ENCODE measurements at places on chromosomes 5 and 9.
A peak's percentile ranks its signal among the peaks of the same experiment; 100 is the strongest.

GRCh38 chr9:121857928-121858327, 206.5 kb downstream of the DAB2IP start:
- no peak for DNase-seq

- DNase-seq, result no peak
These were observed 121.2 kb downstream of the RAB3C start for GRCh38 chr5:58703925-58704555.

GRCh38 chr9:95023217-95024003, 294.1 kb downstream of the FANCC start:
- DNase-seq, result no peak

DNA sequence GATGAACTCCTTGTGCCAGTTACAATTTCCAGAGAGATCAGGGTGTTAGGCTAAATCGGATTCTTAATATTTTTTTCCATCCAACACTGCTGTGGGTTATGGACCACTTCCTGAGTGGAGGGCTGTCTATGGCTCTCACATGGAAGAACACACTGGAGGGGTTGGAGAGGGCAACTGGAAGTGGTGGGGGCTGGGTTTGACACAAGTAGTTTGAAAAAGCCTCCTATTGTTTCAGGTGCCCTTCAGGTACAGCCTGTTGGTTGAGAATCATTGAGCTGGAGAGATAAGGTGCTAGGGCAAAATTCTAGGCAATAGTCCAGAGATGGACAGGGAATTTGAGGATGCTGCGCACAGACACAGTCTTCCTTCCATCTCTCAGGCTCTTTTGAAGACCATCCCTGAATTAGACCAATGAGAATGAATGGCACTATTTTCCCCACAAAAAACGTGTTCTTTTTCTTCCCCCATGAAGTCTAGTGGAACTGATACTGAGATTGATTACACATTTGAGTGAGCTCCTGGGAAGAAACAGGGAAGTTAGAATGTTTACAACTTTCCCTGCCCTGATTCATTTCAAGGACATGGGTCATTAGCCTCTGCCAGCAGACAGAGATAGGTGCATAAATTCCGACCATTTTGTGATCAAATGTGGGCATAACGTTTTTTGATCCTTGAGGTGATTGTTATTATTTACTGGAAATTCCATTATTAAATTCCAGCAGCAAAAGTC, 87.7 kb downstream of the ACER2 start:
- DNase-seq, result no peak

DNA sequence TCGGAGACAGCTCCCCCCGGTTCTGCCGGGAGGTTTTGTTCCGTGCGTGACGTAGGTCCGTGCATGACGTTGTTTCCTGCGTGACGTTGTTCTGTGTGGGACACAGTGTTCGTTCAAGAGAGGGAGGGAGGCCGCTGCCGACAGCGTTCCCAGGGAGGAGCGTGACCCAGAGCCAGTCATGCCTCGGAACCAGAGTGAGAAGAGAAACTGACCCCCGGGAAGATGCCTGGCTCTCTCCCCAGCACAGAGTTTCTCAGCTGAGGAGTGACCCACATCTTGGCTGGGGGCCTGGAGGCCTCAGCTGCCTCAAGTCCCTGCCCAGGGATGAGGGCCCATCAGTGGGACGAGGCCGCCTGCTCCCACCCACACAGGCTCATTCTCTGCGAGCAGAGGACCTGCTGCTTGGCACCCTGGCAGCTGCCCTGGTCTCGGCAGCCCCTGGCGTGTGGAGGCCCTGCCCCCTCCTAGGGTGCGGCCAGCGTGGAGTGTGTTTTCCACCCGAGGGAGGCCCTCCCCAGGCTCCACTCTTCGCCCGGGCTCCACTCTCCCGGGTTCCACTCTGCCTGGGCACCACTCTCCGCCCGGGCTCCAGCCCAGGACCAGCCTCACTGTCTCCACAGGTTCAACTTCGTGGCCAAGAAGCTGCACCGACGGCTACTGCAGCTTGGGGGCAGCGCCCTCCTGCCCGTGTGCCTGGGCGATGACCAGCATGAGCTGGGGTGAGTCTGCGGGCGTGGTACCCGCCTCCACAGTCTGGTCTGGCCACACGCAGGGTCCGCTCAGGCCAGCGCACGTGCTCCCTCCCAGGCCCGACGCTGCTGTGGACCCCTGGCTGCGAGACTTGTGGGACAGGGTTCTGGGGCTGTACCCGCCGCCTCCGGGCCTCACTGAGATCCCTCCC, 7.9 kb downstream of the NDOR1 start:
- DNase-seq, result no peak

GRCh38 chr9:134059661-134060395, 8.0 kb downstream of the BRD3 start:
- peak; percentile 76 for DNase-seq

- DNase-seq, result no peak
These were observed 41.1 kb downstream of the ALG2 start for GRCh38 chr9:99180662-99181061.

- peak; percentile 80 for DNase-seq
These were observed 33.3 kb downstream of the DMRT2 start for GRCh38 chr9:1083325-1083913.

DNA sequence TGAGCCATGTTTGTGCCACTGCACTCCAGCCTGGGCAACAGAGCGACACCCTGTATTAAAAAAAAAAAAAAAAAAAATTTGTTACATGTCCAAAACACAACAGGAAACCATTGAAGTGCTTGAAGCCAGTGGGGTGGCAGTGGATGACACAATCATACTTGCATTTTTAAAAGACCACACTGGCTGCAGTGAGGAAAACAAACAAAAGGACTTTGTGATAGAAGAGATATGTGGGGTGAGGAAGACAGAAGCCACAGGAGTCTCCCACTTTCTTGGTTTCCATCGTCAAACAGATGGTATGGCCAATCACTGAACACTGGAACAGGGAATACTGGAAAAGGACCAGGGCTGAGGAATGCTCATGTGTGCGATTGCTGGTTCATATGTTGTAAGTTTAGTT, 20.9 kb upstream of the COMMD10 start:
- DNase-seq, result no peak

DNA sequence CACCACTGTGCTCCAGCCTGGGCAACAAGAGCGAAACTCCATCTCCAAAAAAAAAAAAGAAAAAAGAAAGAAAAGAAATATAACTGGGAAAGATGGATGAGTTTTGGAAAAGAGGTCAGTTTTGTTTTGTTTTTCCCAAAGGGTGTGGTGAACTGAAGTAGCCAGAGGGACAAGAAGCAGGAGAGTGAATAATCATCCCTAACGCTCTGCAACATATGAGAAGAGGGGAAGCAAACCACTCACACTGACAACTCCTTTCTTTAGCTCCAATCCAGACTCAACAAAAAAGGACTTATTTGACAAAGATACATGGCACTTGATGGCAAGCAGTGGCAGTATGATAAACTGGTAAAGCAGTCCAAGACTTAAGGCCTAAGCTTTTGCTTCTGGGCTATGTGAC, 176.1 kb upstream of the HMHB1 start:
- no peak for DNase-seq

- DNase-seq, result no peak
These were observed 54.1 kb downstream of the FER start for GRCh38 chr5:108801776-108802175.

DNA sequence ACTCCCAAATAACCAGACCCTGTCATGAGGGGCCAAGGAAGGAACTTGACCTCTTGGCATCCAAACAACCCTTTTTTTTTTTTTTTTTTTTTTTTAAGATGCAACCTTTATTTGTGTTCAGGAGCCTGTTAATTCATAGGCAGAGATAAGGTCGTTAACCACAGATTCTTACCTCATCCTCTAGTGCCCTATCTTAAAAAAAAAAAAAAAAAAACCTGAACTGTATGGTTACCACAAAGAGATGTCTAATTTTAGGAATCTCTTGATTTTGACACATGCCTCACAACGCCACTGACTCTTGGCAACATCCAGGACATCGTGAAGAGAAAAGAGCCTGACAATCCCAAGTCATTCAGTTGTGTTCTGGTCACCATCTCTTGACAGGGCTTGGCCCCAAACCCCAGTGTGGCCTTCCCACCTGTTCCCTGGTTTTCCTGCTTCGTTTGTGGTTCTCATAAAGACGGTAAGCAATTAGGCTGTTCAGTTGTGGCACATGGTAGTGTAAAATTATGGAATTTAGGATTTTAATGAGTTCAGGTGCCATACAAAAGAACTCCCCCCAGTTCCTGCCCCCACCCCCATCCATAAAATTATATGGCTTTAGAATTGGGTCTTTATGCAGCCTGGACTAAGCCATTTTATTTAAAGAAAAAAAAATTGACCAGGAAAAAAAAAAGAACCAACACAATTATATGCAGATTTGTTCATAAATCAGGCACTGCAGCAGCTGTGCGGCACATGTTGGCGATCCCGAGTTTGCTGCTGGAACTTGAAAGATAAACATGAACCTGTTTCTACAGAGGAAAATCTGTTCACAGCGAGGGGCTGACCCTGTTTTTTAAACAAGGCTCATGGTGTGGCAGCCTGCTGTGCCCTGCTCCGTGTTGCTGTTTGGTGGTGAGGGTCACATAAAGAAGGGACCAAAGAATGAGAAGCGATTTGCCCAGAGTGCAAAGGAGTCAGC, 267.8 kb upstream of the CLINT1 start:
- no peak for DNase-seq

DNA sequence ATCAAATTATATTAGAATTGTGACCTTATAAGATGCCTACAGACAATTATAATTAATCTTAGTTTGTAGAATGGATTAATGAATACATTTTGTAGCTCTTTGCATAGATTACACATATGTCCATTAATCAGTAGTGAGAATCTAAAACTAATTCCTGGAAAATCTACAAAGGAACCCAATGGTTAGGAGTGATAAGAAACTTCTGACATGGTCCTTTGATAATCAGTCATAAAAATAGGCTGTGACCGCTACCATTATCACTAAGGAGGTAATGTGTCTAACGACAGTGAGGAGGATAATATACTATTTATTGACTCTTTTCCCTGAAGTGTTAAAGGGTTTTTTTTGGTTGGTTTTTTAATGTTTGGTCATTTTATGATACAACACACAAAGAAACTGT, 46.6 kb downstream of the BNC2 start:
- DNase-seq, result no peak

DNA sequence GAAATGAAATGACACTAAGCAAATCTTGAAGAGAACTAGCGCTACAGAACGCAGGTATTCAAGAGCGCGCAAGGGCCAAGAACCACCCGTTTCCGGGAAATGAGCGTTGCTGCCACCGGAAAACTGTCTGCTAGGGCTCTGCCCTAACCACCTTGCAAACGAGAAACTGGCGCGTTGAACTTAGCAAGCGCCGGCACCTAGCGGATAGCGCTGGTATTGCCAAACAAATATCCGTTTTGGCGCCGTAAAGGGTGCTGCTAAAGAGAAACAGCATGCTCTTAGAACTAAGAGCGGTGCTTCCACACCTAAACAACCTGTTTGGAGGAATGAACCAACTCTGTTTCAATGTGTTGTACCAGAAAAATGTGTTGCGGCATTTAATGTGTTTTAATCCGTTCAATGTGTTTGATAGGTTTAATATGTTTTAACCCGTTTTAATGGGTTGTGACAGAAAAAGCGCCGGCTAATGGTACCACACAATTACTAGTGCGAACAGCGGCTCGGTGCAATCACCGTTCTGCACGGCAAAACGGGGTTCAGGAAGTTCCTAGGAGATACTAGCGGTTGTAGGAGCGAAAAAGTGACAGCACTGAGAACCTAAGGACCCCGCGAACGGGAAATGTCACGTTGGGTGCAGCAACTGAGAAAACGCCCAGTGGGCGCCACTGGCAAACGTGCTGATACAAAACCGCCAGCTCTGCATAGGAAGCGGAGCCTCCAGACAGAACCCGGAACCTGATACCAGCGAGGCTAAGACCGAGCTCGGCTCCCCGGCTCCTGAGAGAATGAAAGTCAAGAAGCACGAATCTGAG, at the start of gene ANXA2R:
Gene ANXA2R, minus strand, starts transcription at position 33 of the 812 bp plus-strand sequence. CDS start 273 bp downstream, outside the sequence.
- peak; percentile 92 for DNase-seq

DNA sequence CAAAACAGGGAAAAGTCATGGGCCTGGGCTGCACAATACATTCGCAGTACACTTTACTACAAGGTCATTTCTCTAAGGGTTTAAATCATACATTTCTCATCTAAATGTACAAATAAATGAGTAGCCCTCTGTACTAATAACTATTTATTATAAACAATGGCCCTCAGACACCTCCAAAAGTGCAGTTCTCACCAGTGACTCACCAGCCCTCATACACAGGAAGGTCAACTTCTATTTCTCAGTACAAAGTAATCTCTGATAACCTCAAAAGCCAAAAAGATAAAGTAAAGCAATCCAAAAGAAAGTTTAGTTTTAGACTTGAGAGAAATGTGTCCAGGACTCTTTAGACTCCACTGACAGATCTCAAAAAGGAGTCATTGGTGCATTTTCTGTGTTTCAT, 1258.1 kb upstream of the CDH6 start:
- DNase-seq, result no peak

DNA sequence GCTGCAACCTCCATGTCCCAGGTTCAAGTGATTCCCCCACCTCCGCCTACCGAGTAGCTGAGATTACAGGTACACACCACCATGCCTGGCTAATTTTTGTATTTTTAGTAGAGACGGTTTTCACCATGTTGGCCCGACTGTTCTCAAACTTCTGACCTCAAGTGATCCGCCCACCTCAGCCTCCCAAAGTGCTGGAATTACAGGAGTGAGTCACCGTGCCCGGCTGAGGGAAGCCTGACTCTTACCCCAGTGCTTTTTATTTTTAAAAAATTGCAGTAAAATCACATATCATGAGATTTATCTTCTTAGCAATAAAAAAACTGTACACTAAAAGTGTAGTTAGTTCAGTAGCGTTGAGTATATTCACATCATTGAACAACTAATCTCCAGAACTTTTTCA, 105.3 kb downstream of the SLIT3 start:
- no peak for DNase-seq

- DNase-seq, result no peak
These were observed 27.3 kb downstream of the ANP32B start for GRCh38 chr9:98010445-98010844.

DNA sequence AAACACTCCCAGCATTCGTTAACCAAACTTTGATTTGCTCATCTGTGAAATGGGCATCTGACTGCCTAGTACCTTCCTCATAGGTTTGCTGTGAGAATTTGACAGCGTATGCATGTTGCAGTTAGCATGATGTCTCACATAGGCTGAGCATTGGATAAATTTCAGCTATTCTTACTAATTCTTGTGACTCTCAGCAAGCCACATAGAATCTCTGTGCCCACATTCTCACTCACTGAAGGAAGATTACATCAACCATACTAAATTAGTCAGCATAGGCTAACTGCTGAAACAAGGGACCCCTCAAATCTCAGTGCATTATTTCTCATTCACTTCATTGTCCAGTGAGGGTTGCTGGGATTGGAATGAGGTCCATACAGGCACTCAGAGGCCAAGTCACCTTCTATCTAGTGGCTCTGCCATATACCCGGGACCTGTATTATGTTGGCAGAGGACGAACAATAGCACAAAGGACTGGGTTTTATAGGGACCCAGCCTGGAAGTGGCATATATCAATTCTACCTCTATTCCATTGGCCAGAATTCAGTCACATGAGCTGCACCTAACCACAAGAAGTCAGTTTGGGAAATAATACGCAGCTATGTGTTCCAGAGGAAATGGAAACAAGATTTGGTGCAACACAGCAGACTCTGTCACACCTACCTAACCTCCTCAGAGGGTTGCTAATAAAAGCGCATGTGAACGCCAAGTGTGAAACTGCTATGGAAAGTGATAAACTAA, 4.2 kb upstream of the PTGER4 start:
- no peak for DNase-seq

- peak; percentile 28 for DNase-seq
These were observed 42.7 kb downstream of the CYLC2 start for GRCh38 chr9:103037508-103038477.

All from pons (tissue), 1 donor.